ENCODE measurements at places on chromosomes 2 and 18.
A peak's percentile ranks its signal among the peaks of the same experiment; 100 is the strongest.

- DNase-seq = no peak
Observed at GRCh38 chr2:98551316-98551715, 57.0 kb downstream of the COA5 start.

GRCh38 chr2:74019516-74019915 is 34.8 kb downstream of the TET3 start:
- no peak for DNase-seq

DNA sequence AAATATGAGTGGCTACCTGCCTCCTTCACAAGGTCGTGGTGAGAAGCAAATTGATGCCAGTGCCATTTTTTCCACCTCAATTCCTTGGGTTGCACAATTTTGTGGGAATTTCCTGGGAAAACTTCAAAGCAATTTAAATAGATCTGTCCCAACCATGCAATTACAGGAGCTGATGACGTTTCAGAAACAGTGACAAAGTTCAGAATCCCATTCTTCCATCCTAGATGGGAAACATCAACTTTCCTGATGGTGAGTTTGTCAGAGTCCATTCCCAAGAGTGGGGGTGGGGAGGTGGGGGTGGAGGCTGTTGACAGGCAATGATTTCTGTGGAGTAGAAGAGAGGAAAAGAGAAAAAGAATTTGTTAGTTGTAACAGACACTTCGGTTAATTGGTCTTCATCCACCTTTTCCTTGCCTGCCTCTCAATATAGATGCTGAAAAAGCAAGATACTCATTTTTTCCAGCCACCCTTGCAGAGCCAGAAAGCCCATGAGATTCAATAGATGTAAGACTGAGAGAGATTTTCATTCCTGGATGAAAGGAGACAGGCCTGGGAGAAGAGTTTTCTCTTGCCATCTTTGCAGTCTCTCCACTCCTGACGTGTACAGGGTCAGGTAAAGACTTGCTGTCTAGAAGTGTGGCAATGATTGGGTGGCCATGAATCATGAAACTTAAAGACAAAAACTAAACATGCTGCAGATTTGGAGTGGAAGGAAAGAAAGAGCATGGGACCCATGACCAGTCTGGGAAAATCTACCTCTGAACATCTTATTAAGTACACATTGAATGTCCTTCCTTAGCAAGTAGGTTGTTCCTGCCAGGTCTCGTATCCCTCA is 47.3 kb downstream of the SOCS6 start:
- no peak for DNase-seq

- DNase-seq = peak; percentile 28
Observed at GRCh38 chr2:168136392-168136977, 110.9 kb downstream of the STK39 start.

DNA sequence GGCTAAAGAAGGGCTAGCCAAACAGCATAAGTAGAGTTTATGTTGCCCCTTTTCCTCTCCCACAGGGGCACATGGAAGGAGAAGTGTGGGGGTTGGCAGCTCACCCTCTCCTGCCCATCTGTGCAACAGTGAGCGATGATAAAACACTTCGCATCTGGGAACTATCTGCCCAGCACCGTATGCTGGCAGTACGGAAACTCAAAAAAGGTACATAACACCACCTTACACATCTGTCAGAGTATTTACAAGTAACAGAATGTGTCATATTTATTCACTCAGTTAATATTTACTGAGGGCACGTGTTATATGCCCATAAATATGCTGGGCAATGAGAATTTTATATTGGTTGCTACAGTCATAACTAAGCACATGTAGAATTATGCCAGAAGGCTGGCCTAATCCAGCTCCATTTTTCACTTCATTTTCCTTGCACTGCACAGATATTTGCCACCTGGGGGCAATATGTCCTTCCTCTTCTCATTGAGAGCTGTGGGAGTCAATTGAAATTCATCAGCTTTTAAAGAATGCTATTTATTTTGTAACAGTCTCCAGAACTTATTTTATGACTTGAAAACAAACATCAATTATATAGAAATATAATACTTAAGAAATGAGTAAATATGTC is 150.6 kb downstream of the RTN4 start:
- peak; percentile 97 for DNase-seq

GRCh38 chr2:172095146-172095904 is 7.4 kb downstream of the DLX2 start:
- DNase-seq = peak; percentile 17

GRCh38 chr18:58024139-58024538 is 19.9 kb upstream of the NEDD4L start:
- DNase-seq = no peak

GRCh38 chr2:190663839-190664238 is 15.0 kb downstream of the NAB1 start:
- no peak for DNase-seq

DNA sequence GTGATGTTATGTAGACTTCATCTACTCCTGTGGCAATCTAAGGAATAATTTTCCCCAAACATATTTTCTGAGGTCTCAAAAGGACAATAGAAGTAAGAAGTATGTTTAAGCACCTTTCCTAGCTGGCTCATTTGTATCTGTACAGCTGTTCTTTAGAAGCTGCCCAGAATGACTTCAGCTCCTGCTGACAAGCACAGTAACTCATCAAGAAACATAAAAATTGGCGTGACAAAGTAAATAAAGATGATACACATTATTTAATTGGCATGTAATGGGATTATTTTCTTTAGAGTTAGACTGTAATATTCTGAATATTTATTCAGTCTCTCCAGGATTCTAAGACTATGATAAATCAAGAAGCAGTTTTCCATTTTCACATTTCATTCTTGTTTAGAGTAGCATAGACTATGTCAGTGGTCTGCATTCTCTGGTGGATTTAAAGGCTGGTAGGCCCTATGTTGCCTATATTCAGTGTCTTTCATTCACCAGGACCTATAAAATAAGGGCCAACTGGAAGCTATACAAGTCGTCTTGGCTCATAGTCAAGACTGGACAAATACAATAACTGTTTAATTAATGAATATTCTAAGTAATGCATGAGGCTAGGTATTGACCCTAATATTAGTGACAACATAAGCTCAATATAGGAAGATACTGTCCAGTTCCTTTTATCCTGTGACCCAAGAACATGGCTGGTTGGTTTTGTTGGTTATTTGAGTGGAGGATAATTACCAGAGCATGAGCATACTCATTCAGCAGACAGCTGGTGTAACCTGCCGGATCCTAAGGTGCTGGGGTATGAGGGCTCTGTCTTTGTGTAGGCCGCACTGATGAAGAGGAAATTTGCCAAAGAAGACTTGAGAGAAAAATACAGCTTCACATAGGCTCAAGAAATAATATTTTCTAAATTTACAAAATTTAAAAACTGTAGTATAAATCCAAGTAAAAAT is 107.0 kb downstream of the PDE1A start:
- DNase-seq = peak; percentile 43

GRCh38 chr2:133667085-133667484 is 98.8 kb upstream of the NCKAP5 start:
- no peak for DNase-seq
